Dermis microvascular lymphatic vessel endothelial cell (primary cell): ENCODE measurements at places on chromosomes 6 and 20.

DNA sequence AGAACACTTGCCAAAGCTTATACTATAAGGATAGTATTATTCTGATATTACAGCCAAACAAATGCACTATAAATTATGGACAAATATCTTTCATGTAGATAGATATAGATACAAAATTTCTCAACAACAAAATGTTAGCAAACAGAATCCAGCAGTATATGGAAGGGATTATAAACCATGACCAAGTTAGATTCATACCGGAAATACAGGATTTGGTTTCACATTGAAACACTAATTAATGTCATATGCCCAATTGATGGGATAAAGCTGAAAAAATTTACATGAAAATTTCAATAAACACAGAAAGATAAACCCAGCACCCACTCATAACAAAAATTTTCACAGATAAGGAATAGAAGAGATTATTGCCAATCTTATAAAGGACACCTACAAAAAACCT is 770.3 kb upstream of the SLC35B3 start:
- DNase-seq, result no peak

DNA sequence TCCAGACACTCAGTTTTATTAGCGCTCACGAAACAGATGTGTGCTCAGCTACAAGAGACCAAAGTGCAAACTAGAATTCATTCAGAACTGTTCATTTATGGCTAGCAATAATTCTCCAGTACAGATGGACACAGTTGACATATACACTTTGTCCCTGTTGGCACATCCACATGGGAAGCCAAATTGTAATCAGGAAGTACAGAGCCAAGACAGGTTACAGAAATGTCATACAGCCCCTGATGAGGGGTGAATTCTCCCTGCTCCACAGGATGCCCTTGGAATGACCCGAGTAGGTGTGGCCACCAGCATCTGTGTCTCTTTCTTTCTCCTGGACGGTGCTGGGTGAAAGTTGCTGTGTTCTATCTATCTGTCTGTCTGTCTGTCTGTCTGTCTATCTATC is 7.6 kb downstream of the DHX35 start:
- DNase-seq, result peak; percentile 24

DNA sequence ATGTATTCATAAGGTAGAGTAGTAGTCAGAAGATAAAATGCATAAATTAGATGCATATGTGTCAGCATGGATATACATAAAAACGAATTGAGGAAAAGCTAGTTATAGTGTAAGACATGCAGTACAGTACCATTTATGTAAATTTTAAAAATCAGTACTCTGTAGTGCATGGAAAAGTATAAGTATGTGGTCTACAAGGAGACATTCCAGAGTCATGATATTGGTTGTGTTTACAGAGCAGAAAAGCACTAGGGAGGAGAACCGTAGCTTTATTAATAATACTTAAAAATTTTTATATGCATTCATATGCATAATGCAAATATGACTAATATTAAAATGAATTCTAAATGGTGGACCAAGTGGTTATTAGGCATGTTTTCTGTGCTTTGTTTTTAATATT is 220.0 kb downstream of the ZFAND3 start:
- no peak for DNase-seq

DNA sequence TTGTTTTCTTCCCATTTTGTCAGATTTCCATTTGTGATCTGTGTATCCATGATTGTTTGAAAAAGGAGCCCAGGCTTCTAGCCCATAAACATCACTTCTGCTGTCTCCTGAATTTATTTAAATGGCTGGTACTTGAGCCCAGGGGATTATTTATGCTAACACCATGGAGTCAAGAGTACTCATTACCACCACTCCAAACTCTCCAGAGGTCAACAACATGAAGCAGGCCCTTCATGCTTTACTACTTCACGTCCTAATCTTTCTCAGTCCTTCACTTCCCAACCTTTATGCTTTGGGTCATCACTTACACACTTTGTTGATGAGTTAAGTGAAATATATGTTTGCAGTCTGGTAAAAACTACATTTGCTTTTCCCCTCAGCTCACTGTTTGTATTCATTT is 247.8 kb downstream of the BMP2 start:
- DNase-seq, result no peak

GRCh38 chr6:157090736-157091135 is 232.6 kb downstream of the TMEM242 start:
- no peak for DNase-seq

DNA sequence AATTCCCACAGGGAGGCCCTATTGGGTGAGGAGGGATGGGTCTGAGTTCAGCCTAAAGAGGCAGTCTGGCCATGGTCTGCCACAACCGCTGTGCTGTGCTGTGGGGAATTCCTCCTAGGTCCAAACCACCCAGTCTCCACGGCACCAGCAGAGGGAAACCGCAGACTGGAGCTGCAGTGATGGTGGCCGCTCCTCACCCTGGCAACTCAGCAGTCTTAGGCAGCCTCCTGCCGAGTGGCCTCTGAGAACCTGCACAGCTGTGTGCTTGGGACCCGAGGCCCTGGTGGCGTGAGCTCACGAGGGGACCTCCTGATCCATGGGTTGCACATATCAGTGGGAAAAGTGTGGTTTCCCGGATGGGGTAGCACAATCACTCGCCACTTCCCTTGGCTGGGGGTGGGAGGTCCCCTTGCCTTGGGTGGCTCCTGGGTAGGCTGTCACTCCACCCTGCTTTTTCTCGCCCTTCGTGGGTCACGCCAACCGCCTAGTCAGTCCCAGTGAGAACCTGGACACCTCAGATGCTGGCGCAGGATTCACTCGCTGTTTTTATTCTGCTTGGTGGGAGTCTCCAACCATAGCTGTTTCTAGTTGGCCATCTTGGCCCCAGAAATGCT is 242.2 kb downstream of the CDH26 start:
- DNase-seq, result no peak

- no peak for DNase-seq
Observed at GRCh38 chr6:139990026-139990686, 615.7 kb upstream of the CITED2 start.

DNA sequence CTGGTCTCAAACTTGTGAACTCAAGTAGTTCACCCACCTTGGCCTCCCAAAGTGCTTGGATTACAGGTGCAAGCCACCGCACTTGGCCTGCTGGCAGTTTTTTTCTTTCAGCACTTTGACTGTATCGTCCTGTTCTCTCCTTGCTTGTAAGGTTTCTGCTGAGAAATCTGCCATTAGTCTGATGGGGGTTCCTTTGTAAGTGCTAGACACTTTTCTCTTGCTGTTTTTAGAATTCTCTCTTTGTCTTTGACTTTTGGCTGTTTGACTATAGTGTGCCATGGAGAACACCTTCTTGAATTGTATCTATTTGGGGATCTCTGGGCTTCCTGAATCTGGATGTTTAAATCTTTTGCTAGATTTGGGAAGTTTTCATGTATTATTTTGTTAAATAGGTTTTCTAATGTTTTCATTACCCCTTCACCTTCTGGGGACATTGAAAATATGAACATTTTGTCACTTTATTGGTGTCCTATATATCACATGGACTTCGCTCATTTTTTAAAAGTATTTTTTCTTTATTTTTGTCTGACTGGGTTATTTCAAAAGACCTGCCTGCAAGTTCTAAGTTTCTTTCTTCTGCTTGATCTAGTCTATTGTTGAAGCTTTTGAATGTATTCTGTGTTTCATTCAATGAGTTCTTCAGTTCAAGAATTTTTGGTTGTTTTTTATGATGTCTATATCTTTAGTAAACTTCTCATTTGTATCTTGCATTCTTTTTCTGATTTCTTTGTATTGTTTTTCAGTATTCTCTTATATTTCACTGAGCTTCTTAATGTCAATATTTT is 22.1 kb downstream of the GJA10 start:
- DNase-seq, result no peak

GRCh38 chr20:10110151-10110550 is 75.4 kb downstream of the ANKEF1 start:
- DNase-seq, result no peak

DNA sequence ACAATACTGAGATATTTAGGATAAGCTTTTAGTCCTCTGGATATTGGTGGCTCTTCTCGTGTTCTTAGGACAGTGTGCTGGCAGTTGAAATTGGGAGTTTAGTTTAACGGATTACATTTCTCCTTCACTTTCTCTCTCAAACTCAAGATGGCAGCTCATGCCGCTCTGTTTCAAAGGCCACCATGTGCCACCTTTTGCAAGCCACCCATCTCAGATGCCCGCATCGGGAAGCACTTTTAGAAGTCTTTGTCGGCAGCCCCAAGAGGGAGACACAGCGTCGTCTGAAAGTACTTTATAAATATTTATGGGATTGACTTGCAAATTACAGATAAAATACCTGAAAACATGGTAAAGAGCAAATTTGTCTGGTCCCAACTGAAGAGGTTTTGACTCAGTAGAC is 73.5 kb downstream of the DOK5 start:
- no peak for DNase-seq

DNA sequence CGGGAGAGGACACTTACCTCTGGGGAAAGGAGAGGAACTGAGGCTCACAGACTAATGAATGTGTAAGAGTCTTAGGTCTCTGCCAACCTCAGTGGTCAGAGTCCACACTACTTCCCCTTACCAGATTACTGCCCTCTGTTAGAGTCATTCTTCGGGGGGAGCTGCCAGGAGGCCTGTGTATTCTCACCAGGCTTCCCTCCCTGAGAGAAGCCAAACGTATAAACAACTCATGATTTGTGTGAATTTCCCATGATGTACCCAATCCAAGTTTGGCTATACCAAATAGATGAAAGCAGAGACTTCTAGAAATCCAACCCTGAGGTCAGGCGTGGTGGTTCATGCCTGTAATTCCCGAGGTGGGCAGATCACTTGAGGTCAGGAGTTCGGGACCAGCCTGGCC is 77.1 kb downstream of the SLC2A10 start:
- no peak for DNase-seq

GRCh38 chr20:20241976-20242375 is 125.9 kb upstream of the INSM1 start:
- no peak for DNase-seq

DNA sequence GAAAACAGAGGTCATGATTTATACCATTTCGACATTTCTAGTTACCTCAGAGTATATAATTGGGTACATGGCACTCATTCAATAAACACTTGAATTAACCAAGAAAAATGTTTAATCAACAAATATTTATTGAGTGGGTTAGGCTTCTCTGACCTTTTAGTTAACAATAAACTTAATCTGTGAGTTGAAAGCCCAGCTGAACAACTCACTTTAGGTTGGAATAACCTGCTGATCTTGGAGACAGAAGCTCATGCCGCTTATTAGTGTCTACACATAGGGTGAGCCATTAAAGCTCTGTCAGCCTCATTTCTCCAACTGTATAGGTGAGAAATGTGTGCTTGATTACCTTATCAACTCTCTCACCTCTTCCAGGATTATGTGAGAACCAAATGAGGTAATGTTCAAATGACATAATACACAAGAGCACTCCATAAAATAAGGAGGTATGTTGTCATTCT is 98.2 kb upstream of the DTNBP1 start:
- no peak for DNase-seq

DNA sequence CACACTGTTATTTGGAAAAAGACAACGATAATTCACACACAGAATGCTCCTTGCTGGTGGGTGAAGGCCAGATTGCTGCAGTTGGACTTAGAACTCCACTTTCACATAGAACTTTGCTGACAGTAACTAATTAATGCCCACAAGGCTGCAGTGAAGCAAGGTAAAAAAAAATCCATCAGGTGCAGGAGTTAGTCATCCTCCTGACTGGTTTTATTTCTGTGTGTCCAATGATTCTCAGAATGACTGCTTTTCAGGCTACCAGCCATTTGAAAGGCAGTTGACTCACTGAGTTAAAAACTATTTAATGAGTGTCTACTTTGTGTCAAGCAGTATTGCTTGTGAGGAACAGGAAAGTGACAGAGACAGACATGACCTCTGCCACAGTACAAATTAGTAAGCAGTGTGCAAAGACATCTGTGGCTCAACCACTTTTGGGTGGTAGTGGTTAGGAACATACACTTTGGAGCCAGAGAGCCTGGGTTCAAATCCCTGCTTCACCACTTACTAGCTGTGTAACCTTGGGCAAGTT is 41.9 kb downstream of the ELOVL5 start:
- peak; percentile 56 for DNase-seq

- DNase-seq, result no peak
Observed at GRCh38 chr6:6434723-6435122, 114.3 kb upstream of the F13A1 start.

GRCh38 chr6:88124925-88125557 is 41.1 kb downstream of the CNR1 start:
- no peak for DNase-seq

DNA sequence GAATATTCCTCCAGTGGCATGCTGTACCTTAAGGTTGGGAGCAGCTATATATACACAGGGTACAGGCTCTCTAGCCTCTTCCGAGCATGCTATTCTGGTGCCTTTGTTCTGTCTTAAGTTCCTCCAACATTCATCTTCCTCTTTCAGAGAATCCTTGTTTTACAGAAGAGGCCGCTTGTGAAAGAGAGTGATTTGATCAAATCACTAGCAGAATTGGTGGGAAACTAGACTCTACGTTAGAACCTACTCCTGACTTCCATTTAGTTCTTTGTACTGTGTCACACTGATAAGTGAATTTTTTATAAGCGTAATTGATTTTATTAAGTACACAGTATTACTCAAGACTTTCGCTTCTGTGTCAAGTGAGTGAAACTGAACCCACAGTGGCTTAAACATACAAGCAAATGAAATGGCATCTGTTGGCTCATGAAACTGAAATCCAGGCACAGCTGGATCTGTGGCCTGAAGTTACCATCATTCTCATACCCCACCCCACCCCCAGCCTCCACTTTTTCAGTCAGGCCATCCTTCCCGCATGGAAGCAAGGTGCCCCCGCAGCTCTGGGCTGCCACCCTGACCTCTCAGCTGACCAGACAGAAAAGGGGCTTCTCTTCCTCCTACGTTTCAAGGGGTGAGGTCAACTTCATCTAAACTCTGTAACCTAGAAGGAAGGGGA is 102.3 kb downstream of the RPP40 start:
- DNase-seq, result no peak

DNA sequence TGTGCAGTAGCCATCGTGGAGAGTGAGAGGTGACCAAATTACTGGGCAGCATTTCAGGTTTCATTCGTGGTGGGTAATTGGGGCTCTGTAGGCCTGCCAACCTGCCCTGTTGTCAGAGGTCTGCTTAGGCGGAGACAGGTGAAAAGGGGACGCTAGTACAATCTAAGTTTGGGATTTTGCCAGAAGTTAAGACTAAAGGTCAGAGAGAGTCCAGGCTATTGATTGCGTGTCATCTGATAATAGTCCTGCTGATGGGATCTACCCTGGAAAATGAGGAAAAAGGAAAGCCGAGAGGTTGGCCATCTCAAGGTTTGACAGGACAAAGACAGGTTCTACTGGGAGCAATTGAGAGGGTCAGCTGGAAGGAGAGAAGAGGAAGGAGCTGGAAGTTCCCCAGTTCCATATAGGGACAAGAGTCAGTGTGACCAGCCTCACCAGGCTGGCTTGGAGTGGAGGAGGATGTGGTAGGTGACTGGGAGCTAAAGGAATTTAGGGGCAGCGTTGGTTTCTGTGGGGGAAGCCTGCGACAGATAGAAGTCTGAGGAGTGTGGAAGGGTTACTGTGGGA is 10.9 kb downstream of the ARFGEF2 start:
- no peak for DNase-seq
